Right atrium auricular region (tissue), 2 donors: ENCODE measurements at places on chromosomes 2 and 18. TPM values are rescaled to one million over a fixed set of nuclear protein-coding genes. Genes with fewer than 3 reads are reported as not detected.

The INPP5D gene
- total RNA-seq: 7.0 TPM

The IL1RL1 gene
- 4.8 TPM for total RNA-seq

The RIT2 gene
- not detected for total RNA-seq

The GAD1 gene
- total RNA-seq: not detected

The LHCGR gene
- not detected for total RNA-seq

The ARHGEF4 gene
- total RNA-seq: 8.1 TPM

The STEAP3 gene
- total RNA-seq: 8.2 TPM

The PREPL gene
- total RNA-seq: 98.5 TPM

The UGT1A9 gene
- total RNA-seq: not detected

The SPEG gene
- 82.2 TPM for total RNA-seq

The RNU2-63P gene
- total RNA-seq: not detected

The NEUROD1 gene
- not detected for total RNA-seq

The APCDD1 gene
- total RNA-seq: 73.2 TPM

The VIL1 gene
- total RNA-seq: not detected

The C2orf80 gene
- total RNA-seq: not detected

The KCNG2 gene
- not detected for total RNA-seq

The CABLES1 gene
- 6.9 TPM for total RNA-seq

The GPR39 gene
- total RNA-seq: 1.0 TPM

The ARHGAP15 gene
- total RNA-seq: 6.9 TPM

The DARS1 gene
- total RNA-seq: 42.4 TPM

The ACVR1C gene
- total RNA-seq: 1.1 TPM

The CFC1B gene
- not detected for total RNA-seq

The CTNNA2 gene
- total RNA-seq: not detected

The DIPK1C gene
- total RNA-seq: not detected

The ENOSF1 gene
- total RNA-seq: 13.7 TPM

The MAP2 gene
- total RNA-seq: 6.5 TPM

The MMADHC gene
- 82.3 TPM for total RNA-seq

The KATNAL2 gene
- total RNA-seq: 2.2 TPM

The REG3G gene
- total RNA-seq: not detected

The RNF152 gene
- total RNA-seq: 11.3 TPM

The PRR30 gene
- total RNA-seq: not detected

The C1QL2 gene
- not detected for total RNA-seq

The FAM237A gene
- not detected for total RNA-seq

The C2orf15 gene
- total RNA-seq: not detected

The KIF1A gene
- 41.8 TPM for total RNA-seq

The RFTN2 gene
- 4.5 TPM for total RNA-seq

The CPLX4 gene
- not detected for total RNA-seq
